ENCODE measurements at places on chromosomes 5 and 9. TPM values are rescaled to one million over a fixed set of nuclear protein-coding genes. Genes with fewer than 3 reads are reported as not detected.

The ADAMTS16 gene
- not detected for total RNA-seq

The LPAR1 gene
- total RNA-seq: 0.07 TPM

The GNA14 gene
- total RNA-seq: 3.2 TPM

The SYK gene
- total RNA-seq: 0.07 TPM

The SLC34A3 gene
- not detected for total RNA-seq

The SETD9 gene
- total RNA-seq: 15.6 TPM

The SLC46A2 gene
- total RNA-seq: not detected

The NANS gene
- total RNA-seq: 133 TPM

The DIPK1B gene
- total RNA-seq: 177 TPM

The MSX2 gene
- 0.21 TPM for total RNA-seq

The ZNF354B gene
- 8.8 TPM for total RNA-seq

The ZFAND5 gene
- total RNA-seq: 119 TPM

The PCDHB16 gene
- total RNA-seq: 0.13 TPM

The ZDHHC11B gene
- not detected for total RNA-seq

Data from pulmonary artery endothelial cell (primary cell).